ENCODE measurements at places on chromosomes 12 and 14.

DNA sequence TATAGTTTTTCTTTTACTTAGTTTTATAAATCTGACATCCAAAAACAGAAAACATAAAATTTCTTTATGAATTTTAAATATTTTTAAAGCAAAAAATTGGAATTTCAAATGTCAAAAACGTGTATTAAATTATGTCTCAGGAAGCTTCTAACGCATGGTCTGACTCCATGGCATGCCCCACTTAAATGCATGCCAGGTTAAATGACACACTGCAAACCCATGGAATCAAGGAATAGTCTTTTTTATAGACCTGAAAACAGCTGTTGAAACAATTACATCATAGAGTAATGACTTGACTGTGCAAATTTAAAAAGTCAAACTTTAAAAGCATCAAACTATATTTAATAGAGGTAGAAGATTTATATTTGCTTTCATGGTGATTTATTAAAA lies 96.1 kb upstream of the DACT1 start:
- no peak for DNase-seq

- no peak for DNase-seq
Measured at GRCh38 chr12:5203274-5203673, 159.6 kb downstream of the KCNA5 start.

GRCh38 chr12:123941624-123942237 lies 30.9 kb downstream of the CCDC92 start:
- DNase-seq = no peak

DNA sequence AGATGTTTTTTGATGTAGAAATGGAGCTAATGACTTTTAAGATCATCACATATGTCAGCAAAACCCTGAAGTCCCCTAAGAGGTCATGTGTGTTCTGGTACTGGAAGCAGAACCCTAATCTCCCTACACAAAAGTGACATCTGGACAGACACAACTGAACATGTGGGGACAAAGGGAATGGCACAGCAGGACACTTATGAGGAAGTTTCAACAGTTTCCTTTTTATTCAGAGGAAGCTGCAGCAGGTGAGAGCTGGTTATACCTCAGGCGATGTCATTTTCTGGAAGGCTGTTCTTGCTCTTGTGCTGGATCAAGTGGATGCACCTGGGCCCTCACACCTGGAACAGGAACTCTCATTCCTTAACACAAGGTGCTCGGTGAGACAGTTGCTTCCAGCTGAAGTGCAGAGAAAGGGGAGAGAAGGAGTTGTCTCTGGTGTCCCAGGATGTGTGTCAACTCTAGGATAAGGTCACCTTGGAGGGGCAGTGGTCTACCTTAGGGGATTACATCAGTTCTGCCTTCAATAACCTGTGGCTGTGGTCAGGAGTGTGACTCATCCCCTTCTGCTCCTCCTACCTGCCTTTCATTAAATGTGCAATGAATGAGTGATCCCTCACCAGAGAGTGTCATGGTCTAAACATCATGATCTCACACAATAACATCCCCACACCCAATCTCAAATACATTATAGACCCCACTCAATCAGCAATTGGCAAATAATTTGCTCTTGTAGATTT lies 463.4 kb downstream of the TMEM121 start:
- no peak for DNase-seq

GRCh38 chr12:25236626-25237025 lies 14.1 kb downstream of the KRAS start:
- DNase-seq = no peak

- DNase-seq = no peak
Measured at GRCh38 chr12:9617124-9617523, 9.4 kb upstream of the KLRB1 start.

DNA sequence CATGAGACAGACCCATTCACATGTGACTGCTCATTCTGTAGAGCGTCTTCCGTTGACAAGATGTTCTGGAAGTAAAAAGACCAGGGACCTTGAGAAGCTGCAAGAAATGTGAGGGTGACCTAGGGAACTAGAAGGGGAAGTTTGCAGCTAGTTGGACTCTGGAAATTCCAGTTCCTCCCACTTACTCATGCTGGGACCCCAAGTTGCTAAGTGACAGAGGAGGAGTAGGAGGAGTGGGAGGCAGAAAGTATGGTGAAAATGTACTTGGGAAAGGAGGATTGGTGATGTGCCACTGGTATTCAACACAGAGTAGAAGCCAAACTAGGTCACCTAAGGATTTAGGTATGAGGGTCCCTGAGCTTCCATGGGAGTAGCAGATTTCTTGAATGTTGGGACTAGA lies 132.4 kb downstream of the KCNA5 start:
- DNase-seq = no peak

- no peak for DNase-seq
Measured at GRCh38 chr12:66813137-66813892, 134.4 kb upstream of the GRIP1 start.

DNA sequence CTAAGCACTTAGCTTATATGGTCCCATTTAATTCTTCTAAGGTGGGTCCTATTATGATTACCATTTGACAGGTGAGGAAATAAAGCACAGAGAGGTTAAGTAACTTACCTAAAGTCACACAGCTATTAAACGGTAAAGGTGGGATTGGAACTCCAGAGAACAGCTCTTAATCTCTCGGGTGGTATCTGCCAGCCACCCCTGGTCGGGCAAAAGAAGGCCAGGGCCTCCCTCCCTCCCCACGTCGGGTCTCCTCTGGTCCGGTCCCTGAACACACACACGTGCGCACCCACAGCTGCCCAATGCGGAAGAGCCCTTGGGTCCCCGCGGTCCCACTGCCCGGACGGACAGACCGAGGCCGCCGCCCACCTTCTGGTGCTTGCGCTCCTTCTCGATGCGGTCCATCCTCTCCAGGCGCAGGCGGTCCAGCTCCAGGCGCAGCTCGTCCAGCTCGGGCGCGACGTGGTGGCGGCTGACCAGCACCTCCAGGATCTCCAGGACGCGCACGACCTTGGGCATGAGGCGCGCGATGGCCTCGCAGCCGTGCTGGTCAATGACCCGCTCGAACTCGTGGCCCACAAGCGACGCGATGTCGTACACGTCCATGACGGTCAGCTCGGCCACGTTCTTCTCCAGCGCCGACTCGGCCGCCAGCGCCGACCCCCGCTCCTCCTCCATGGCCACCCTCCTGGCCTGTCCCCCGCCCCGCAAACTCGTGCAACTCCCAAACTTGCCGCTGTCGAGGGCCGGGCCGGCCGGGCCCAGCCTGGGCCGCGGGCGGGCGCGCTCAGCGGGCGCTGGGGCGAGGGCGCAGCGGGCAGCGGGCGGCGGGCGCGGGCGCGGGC lies 490 bp downstream of the RILPL1 start:
- DNase-seq = no peak

GRCh38 chr12:120939523-120939922 lies 35.4 kb upstream of the SPPL3 start:
- no peak for DNase-seq

DNA sequence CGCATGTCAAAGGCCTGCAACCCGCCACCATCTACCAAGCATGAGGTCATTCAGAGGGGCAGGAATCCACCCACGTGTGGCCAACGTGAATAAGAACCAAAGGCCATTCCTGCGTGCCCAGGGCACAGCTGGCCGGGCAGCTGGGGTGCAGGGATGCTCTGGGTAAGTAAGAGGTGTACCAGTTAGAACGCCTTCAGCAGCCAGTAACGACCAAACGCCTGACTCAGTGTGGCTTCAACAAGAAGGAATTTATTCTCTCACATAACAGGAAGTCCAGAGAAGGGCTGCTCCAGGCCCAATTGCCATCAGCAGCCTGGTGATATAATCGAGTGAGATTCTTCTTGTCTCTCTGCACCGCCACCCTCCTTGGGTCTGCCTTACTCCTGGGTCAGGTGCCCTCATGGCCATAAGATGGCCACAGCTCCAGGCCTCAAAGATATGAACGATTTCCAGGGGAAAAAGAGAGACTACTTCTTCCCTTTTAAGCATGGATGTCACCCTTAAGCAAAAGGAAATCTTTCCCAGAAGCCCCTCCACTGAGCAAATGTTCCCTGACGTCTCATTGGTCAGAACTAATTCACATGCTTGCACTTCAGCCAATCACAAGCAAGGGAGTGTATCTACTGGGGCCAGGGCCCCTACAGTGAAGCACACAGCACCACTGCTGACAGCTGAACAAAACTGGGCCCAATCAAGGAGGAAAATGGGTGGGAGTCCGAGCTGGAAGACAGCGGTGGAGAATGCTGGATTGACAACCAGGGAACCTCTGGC lies 7.3 kb downstream of the TTC7B start:
- no peak for DNase-seq

- DNase-seq = no peak
Measured at GRCh38 chr14:54256156-54256555, 140.7 kb upstream of the CDKN3 start.

- peak; percentile 60 for DNase-seq
Measured at GRCh38 chr12:77751939-77752338, 78.8 kb upstream of the NAV3 start.

- no peak for DNase-seq
Measured at GRCh38 chr12:50914872-50915484, 37.4 kb upstream of the HIGD1C start.

DNA sequence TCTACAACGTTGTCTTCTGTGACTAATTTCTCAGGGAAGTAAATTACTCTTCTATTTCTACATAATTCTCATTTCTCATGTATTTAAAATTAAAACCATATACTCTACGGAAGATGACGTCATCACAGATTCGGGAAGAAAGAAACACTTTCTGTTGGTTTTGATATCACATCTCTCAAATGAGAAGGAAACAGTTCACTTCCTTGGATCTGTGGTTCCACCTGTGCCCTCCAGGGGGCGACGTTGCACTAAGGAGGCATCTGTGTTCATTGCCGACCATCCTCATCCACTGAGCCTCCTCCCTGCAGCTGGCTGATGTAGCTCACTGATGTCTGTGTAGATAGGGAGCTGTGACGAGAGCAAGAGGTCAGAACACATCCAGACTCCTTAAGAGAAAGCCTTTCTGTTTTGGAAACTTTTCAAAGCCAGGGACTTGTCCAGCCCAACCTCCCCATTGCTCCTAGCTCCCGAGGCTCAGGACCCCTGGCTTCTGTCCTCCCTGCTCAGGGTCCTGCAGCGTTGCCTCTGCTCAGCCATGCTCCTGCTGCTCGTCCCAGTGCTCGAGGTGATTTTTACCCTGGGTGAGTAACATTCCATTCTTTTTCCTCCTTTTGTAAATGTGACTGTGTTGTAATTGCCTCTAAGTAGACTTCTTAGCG lies 172.7 kb upstream of the OR4E1 start:
- peak; percentile 28 for DNase-seq

DNA sequence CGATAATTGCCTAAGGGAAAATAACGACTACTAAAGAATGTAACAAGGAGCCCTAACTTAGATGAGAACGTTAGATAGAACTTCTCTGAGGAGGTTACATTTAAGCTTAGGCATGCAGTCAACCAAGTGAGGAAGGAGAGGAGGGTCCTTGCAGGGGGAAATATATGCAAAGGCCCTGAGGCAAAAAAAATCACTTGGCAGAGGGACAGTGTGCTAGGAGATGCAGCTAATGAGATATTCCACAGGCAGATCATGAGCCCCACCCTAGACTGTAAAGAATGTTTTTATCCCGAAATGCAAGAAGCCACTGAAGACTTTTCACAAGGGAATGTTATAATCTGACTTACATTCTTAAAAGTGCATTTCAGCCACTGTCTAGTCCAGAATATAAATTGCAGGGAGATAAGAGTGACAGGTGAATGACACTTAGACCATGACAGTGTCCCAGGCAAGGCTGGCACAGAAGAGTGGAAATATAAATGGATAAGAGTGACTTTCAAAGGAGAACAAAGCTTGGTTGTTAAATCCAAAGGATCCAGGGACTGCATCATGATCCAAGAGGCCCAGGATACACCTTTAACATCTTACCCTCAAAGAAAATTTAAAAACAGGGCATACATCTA lies 61.0 kb downstream of the PPM1H start:
- DNase-seq = no peak

- no peak for DNase-seq
Measured at GRCh38 chr12:85278598-85279448, 1.2 kb upstream of the ALX1 start.

DNA sequence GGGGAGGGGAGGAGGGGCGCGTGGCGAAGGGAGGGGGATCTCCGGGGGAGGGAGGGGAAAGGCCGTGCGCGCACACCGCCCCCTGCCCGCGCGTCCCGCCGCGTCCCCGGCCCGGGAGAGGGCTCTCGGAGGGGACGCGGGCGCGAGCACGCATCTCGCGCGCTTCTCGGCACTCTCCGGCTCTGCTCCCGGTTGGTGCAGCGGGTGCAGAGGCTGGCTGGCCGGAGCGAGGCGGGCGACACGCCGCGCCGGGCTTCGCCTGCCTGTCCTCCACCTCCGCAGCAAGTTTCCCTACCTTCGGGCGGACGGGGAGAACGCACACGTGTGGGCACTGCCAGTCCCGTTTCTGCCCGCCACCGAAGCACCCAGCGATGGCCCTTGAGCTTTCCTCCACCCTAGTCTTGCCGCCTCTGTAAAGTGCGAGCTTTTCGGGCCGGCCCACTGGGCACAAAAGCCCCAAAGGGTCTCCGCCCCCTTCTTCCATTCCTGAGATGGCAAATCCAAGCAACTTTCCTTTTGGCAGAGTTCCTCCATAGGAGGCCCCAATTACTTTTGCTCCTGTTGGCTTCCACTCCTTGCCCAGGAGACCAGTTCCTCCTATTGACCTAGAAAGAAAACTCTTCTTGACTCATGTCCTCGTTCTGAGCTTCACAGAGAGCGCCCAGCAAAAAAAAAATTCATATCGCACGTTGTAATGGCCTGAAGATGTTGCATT lies 363 bp upstream of the CSAD start:
- peak; percentile 51 for DNase-seq

DNA sequence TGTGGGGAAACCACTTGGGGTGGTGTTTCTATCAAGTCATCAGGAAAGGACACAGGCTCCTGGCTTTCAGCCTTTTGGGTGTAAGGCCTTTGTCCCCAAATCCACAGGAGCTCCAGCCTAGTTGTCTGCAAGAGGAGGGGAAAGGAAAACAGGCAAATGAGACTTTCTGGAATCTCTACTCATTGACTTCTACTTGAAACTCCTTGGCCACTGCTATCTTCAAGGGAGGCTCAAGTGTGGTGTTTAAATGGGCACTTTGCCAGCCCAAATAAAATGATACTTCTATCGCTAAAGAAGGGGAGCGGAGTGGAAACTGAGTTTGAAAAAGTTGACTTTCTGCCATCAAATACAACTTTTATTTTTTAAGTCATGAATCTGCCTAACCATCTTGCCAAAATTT lies 445.9 kb upstream of the RGS6 start:
- DNase-seq = no peak

GRCh38 chr12:106082216-106083175 lies 56.3 kb downstream of the NUAK1 start:
- no peak for DNase-seq

- DNase-seq = no peak
Measured at GRCh38 chr12:40502322-40502721, 189.9 kb upstream of the CNTN1 start.

DNA sequence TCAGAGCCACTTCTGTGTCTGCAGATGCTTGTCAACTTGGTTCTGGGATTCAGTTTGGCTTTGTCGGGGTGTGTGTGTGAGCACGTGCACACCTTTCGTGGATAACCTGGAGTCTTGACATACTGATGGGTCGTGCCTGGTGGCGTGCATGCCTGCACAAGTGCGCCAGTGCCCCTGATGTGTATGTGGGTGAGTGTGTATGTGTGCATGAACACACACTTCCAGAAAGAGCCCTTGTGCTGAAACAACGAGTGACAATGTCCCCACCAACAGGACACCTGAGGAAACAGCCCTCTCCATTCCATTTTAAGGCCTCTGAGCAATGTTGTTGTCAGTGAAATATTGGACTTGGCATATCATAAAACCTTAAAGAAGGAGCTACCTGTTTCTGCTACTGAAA lies 53.9 kb downstream of the SMUG1 start:
- no peak for DNase-seq

GRCh38 chr14:31566456-31566855 lies 5.3 kb downstream of the NUBPL start:
- no peak for DNase-seq

GRCh38 chr12:10739157-10740118 lies 16.3 kb upstream of the YBX3 start:
- DNase-seq = peak; percentile 48
